Lung (tissue), 17 donors: ENCODE measurements at places on chromosomes 5 and 9. TPM values are rescaled to one million over a fixed set of nuclear protein-coding genes. Genes with fewer than 3 reads are reported as not detected.

BTNL9 gene
- 73.1 TPM for total RNA-seq

FBP2 gene
- total RNA-seq = not detected

PCDHA5 gene
- 0.34 TPM for total RNA-seq

SLC36A2 gene
- total RNA-seq = not detected

ATOSB gene
- 9.5 TPM for total RNA-seq

FGD3 gene
- total RNA-seq = 24.3 TPM

RC3H2 gene
- 37.7 TPM for total RNA-seq

GRCh38 chr5:174829511-174829864, 105.1 kb downstream of the MSX2 start:
- no peak overlapping the region for H3K4me3 ChIP-seq
- H3K27ac ChIP-seq = peak overlapping the region; percentile 6
- H3K36me3 ChIP-seq = no peaks in the 10 kb centered on the region
- no peaks in the 10 kb centered on the region for H3K4me1 ChIP-seq
- DNase-seq = no peak
- H3K27me3 ChIP-seq = no peaks in the 10 kb centered on the region

DNA sequence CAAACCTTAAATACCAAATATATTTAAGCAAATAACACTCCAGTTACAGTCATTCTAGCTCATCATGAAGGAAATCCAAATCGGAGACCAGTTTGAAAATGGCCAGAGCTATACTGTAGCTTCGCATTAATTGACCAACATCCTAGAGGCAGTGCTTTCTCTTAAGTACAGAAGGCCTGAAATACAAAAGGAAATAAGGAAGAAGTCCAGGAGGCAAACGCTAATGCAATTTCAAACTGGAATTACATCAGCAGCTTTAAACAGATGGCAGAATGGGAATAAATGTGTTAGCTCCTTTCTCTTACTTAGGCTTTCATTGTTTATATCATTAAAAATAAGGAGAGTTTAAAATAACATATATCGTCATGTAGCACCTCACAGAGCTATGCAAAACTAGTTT, 197.0 kb downstream of the SEC61B start:
- no peaks in the 10 kb centered on the region for H3K36me3 ChIP-seq
- H3K27ac ChIP-seq = no peak overlapping the region
- H3K27me3 ChIP-seq = no peaks in the 10 kb centered on the region
- DNase-seq = peak; percentile 19
- H3K4me3 ChIP-seq = no peak overlapping the region

GRCh38 chr5:148482697-148483462, 99.1 kb downstream of the FBXO38 start:
- DNase-seq = peak; percentile 23
- no peaks in the 10 kb centered on the region for H3K36me3 ChIP-seq
- no peaks in the 10 kb centered on the region for H3K4me1 ChIP-seq
- H3K27ac ChIP-seq = no peak overlapping the region

- H3K27me3 ChIP-seq = no peaks in the 10 kb centered on the region
- H3K4me3 ChIP-seq = no peak overlapping the region
- H3K36me3 ChIP-seq = no peaks in the 10 kb centered on the region
- peak; percentile 58 for DNase-seq
These were observed 42.8 kb upstream of the PDE8B start for GRCh38 chr5:77167695-77168121.

DNA sequence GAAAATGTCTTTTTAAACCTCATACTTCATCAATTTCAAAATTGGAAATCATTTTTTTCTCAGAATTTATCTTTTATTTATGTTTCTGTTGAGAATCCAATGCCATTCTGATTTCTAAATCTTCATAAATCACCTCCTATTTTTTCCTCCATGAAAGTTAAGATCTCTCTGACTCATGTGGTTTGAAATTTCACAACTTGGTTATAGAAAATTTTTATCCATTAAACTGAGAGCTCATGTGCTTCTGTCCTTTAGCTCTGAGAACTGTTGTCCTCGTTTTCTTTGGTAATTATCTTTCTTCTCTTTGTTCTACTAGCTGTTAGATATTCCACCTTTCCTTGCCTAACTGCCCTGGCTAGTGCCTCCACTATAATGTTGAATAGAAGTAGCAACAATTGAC, 1.5 kb upstream of the RNF180 start:
- no peaks in the 10 kb centered on the region for H3K36me3 ChIP-seq
- no peak for DNase-seq
- peaks cover 4% of the 10 kb centered on the region for H3K4me1 ChIP-seq
- H3K27ac ChIP-seq = no peak overlapping the region
- no peaks in the 10 kb centered on the region for H3K27me3 ChIP-seq

DNA sequence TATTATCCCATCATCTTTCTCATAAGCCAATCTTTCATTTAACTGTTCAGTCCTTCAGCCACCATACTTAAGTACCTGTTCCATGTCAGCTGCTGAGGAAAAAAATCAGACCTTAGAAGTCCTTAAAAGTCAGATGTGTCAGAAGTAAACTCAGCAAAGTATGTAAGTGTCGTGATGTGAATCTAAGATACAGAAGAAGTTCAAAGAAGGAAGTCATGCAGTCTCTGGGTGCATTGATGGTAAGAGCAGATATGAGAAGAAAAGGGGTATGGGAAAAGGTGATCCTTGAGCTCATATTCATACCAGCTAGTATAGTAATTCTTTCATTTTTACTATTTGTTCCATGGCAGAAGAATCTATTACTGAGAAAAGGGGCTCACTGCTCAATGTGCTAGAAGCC, 259.4 kb upstream of the CD180 start:
- no peaks in the 10 kb centered on the region for H3K36me3 ChIP-seq
- H3K27me3 ChIP-seq = no peaks in the 10 kb centered on the region
- H3K4me3 ChIP-seq = no peak overlapping the region
- DNase-seq = no peak
- no peak overlapping the region for H3K27ac ChIP-seq

- no peaks in the 10 kb centered on the region for H3K27me3 ChIP-seq
- peaks cover 2% of the 10 kb centered on the region for H3K36me3 ChIP-seq
- H3K4me3 ChIP-seq = no peak overlapping the region
- H3K4me1 ChIP-seq = no peaks in the 10 kb centered on the region
- H3K27ac ChIP-seq = no peak overlapping the region
These were observed 11.9 kb upstream of the ZNF622 start for GRCh38 chr5:16477541-16477940.

GRCh38 chr5:67262206-67262605, 65.6 kb upstream of the CD180 start:
- H3K4me1 ChIP-seq = peaks cover 4% of the 10 kb centered on the region
- no peak overlapping the region for H3K4me3 ChIP-seq
- no peaks in the 10 kb centered on the region for H3K36me3 ChIP-seq
- no peaks in the 10 kb centered on the region for H3K27me3 ChIP-seq
- no peak overlapping the region for H3K27ac ChIP-seq

GRCh38 chr9:37575001-37575400, 1.2 kb downstream of the FBXO10 start:
- no peaks in the 10 kb centered on the region for H3K36me3 ChIP-seq
- DNase-seq = no peak
- H3K27me3 ChIP-seq = no peaks in the 10 kb centered on the region
- H3K4me3 ChIP-seq = no peak overlapping the region
